Gastrocnemius medialis (tissue), 4 donors: ENCODE measurements at places on chromosomes 1 and 21. TPM values are rescaled to one million over a fixed set of nuclear protein-coding genes. Genes with fewer than 3 reads are reported as not detected.

GRCh38 chr1:108570998-108571401, 11.1 kb downstream of the EEIG2 start:
- no peak for DNase-seq

DNA sequence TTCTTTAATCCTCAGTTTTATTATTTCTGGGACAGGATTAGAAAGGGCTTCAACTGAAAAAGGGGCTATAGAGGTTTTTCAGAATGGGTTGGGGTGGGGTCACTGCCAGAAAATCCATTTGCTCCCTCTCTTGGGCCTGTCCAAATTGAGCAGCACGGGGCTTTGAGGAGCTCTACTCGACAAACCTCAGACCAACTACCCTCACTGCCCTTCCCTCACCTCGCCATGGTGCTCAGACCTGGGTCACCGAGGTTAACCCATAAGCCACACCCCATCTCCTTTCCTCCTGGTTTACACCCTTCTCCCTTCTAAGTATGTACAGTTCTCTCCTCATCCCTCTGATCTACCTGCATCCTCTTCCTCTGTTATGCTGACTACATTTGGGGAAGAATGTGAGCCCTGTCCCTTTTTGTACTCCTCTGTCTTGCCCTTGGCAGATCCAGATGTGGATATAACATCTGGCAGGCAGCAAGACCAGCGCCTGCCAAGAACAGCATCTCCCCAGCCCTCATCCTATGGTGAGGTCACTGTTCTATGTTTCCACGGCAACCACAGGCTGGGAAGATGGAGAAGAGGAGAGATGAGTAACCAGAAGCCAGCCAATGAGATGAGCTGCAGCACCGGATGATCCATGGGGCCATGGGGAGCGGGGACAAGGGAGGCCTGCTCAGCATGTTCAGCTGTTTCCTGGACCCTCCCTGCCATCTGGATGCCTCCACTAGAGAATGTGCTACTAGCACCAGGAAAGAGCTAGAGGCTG, 3.7 kb upstream of the FABP3 start:
- peak; percentile 10 for DNase-seq

GRCh38 chr1:93608187-93609109, 73.2 kb downstream of the BCAR3 start:
- no peak for DNase-seq

The RPF1 gene
- 61.9 TPM for total RNA-seq

GRCh38 chr1:32138965-32139364, 31.1 kb downstream of the KPNA6 start:
- DNase-seq, result no peak
